Stimulated activated CD4-positive, alpha-beta T cell treated with anti-CD3 and anti-CD28 coated beads, Interleukin-15, amount 100 ng/mL, for 1 hour (primary cell): ENCODE measurements at places on chromosomes 11 and 22.

DNA sequence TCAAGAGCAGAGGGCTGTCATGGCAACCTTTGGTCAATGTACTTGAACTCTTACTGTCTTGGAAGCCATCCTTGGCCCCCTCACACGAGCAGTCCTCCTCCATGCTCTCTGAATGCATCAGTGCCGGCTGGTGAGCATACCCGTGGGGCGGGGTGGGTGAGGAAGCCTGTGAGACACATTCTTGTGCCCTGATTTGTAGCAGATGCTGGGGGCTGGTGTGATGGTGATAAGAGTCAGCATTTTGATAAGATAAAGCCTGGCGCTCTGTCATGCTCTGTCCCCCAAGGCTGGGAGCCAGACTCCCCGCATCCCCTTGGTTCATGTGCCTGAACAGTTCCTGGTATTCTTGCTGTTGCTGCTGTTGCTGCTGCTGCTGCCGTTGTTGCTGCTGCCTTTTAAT, 20.5 kb upstream of the APOA1 start:
- no peak for DNase-seq

DNA sequence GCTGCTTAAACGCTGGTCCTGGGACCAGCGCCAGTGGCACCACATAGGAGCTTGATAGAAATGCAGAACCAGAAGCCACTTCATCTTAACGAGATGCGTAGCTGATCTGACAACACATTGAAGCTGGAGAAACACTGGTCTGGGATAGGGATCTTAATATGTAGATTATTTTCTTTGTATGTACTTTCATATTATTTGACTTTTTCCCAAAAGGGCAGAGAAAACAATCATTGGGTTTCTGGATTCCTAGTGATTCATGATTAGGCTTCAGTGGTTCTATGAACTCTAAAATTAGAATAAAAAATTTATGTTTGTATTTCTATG, 12.3 kb downstream of the MPEG1 start:
- no peak for DNase-seq

DNA sequence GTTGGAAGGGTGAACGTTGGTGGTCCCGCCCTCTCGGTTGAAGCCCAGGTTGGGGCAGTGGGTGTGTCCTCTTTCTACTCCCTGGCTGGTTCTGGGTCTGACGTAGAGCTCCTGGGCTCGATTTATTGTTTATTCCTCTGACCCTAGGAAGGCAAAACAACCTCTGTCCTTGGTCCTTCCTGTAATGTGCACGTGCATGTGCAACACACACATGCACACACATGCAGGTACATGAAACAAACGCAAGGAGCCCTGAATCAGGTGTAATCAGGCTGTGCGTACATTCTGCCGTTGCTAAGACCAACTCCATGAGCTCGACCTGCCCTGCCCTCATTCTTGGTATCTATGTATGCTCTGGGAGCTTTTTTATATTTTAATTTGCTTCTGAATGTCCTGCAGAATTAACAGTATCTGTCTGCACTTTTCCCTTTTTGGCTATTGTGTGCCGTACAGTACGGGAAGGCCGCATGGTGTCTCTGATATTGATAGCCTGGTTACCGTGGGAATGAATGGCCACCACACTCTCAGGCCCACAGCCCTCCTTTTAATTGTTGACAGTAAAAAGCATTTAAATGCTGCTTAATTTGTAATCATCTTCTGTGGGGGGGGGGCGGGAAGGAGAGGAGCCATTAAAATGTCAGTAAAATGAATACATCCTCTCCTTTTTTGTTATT, 66.0 kb upstream of the NNMT start:
- DNase-seq: no peak

DNA sequence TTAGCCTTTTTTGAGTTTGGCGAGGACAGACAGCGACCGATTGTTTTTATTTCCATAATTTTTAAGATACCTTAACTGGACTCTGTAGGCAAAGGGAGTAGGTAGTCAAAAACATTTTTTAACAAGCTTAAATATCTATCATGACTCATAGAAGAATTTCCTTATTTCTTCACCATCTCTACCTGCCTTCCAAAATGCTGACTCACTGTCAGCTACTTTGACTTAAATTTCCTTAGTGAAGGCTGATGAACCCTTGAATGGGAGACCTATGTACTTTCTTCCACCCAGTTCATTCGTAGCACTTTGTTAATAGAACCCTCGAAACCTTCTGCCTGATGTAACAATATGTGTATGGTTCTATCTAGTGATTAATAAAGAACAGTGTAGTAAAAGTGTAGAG, 1.1 kb upstream of the MTMR2 start:
- no peak for DNase-seq

DNA sequence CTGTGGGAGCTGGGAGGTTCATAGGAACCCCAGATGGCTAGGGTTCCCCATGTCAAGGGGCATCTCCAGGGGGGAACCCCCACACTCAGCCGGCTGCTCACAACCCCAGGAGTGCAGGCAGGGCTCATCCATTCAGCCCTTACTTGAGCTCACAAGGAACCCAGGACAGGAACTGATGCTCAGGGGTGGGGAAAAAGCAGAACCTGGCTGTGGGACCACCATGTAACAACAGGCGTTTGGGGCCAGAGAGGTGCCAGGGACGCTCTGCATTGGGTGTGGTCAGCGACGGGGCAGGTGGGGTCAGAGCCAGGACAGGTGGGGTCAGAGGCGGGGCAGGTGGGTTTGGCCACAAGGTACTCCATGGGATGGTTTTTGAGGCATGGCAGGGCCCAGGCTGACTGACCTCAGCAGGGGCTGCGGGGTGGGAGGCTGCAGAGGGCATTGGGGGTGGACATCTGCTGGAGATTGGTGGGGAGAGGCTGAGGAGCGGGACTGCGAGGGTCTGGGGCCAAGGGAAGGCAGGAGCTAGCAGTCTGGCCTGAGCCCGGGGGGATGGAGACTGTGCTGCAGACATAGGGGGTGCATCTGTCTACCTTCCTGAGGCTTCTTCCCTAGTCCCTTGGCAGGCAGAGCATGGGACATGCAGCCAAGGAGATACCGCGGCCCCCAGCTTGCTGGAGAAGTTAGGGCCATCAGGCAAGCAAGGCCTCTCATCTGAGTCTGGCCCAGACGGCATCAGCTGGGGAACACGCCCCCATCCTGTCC, 34.0 kb upstream of the CARS1 start:
- DNase-seq: no peak

DNA sequence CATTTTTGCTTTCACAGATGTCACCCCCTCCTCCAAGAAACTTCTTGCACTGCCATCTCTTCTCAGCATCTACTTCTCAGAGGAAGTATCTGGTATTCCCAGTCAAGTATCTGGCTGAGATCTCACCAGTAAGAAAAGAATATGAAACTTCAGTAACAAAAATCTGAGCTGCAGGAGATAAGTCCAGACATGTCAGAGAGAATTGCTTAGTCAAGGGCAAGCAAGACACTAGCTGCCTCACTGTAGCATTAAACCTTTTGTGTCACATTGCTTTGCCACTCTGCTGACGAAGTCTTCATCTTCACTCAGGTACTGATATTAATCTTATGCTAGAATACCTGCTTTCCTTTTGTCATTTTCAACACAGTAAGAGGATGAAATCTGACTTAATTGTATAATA, 70.6 kb upstream of the ZC3H12C start:
- no peak for DNase-seq

- no peak for DNase-seq
These were observed 16.4 kb downstream of the LMO1 start for GRCh38 chr11:8247312-8247711.

GRCh38 chr11:120125024-120125423, 12.9 kb downstream of the TRIM29 start:
- no peak for DNase-seq

DNA sequence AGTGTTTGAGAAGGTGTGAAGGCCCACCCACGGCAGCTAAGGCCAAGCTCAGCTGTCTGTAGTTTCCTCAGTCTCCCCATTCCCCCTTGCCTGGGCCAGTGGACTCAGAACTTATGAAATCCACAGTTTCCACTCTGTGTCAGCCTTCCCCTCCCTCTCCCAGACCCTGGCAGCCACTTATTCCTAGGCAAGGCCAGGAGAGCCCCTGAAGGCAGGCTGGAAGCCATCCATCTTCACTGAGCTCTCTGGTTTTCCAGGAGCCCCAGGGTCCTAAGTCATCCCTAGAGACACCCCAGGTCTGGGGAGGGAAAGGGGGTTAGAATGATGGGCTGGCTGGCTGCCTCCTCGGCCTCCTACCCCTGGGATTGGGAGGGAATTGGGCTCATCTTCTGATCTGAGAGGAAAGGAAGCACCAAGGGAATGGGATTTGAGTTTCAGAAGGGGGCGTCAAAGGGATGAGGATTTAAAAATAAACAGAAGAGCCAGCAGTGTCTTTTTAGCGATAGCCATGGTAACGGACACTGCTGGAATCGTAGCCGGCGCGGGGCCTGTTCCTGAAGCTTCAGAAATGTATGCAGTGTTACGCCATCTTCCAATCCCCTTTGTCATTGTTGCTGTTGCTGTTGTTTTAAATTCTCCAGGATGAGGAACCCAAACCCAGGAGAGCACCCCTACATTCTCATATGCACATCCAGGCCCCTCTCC, 561.1 kb upstream of the CADM1 start:
- DNase-seq: no peak

DNA sequence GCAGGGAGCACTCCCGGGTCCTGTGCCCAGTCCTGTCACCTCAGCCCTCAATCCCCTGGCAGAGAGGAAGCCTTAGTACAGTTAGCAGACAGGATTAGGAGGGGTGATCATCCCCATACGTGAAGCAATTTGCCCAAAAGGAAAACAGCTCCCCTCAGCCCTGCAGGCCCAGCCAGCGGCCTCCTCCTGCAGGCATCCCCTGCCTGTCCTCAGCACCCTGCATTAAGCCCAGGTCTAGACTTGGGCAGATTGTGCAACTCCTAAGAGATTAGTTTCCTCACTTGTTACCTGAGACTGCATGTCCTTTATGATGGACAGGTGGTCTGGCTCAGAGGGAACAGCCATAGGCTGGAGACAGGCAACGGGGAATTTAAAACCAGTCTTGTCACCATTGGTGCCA, 95.5 kb upstream of the TMEM45B start:
- no peak for DNase-seq

DNA sequence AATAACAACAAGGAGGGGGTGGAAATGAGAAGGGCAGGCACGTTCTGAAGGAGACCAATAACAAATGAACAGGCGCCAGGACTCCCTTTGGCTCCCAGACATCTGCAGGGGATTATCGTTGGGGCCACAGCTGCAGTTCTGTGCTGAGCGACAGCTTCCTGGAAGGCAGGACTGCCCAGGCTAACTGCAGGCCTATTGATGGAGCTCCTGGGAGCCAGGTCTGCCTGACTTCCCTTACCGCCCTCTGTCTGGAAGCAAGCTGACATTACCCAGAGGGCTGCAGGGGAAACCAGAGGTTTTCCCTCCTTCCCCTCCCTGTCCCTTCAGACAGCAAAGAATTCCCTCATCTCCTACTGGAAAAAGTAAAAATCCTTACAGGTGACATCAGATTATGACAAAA, 5.0 kb downstream of the DRD2 start:
- no peak for DNase-seq

- no peak for DNase-seq
These were observed 15.5 kb downstream of the CLTCL1 start for GRCh38 chr22:19275919-19276600.

DNA sequence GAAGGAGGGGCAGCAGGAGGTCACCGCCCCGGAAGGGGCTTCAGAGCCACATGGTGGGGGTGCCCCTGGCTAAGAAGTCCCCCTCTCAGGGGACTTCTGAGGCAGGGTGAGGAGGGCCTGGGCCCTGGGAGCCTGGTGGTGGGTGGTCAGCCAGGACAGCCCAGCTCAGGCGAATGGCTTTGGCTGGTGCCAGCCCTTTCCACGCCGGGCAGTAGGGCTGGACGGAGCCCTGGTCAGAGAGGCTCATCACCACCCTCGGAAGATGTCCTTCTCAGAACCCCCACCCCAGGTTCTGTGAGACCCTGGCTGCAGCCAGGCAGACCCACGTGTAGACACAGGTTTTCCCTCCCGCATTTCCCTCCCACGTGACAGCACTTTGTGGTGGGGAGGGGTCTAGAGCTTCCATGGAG, 35.9 kb downstream of the OSBPL5 start:
- DNase-seq: no peak

DNA sequence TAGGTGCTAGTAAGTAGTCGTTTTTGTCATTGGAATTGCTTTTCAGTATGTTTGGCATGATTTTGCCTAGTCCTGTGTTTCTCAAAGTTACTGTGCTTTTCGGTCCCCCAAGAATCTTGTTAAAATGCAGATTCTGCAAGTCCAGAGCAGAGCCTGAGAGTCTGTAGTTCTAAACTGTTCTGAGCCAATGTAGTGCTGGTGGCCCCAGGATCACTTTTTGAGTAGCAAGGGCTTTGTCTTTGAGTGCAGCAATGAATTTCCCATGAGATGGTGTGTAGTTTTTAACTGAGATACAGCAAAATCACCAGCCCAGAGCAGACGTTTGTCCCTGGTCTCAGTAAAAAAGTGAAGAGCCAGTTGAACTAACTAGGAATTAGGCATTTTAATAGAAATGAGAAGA, 122.4 kb downstream of the NCAM1 start:
- no peak for DNase-seq

GRCh38 chr11:2744166-2744565, 44.4 kb upstream of the KCNQ1OT1 start:
- no peak for DNase-seq

GRCh38 chr11:112467721-112468120, 207.1 kb upstream of the PLET1 start:
- DNase-seq: no peak

GRCh38 chr11:134346101-134346975, 14.6 kb downstream of the GLB1L2 start:
- no peak for DNase-seq

GRCh38 chr11:93514712-93515111, 28.5 kb downstream of the SMCO4 start:
- no peak for DNase-seq

GRCh38 chr11:116312570-116313391, 460.0 kb downstream of the BUD13 start:
- no peak for DNase-seq

DNA sequence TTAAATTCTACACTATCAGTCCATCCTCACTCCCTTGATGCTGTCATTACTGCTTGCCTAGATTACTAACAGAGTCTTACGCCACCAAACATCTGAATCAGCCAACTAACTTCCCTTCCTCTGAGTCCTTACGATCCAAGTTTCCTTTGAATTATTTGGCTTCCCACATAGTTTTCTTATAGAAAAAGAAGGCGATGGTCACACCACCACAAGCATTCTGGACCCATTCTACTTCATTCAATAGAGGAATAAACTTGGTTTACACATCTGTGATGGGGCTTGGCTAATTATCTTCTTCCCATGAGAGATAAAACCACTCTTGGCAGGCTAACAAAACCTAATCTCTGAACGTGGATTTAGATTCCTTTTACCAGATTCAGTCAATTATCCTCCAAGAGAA, 35.0 kb downstream of the INTS4 start:
- DNase-seq: no peak

DNA sequence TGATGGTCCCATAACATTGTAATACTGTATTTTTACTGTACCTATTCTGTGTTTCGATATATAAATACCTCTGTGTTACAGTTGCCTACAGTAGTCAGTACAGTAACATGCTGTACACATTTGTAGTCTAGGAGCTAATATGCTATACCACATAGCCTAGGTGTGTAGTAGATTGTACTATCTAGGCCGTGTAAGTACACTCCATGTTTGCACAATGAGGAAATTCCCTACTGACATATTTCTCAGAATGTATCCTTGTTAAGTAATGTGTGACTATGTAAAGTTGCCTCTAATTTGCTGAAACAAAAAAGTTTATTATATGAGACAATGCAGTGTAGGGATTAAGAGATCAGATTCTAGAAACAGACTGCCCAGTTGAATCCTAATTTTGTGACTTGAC, 21.3 kb downstream of the CAPRIN1 start:
- DNase-seq: no peak
